ENCODE measurements at places on chromosomes 7 and 10.
A peak's percentile ranks its signal among the peaks of the same experiment; 100 is the strongest.

DNA sequence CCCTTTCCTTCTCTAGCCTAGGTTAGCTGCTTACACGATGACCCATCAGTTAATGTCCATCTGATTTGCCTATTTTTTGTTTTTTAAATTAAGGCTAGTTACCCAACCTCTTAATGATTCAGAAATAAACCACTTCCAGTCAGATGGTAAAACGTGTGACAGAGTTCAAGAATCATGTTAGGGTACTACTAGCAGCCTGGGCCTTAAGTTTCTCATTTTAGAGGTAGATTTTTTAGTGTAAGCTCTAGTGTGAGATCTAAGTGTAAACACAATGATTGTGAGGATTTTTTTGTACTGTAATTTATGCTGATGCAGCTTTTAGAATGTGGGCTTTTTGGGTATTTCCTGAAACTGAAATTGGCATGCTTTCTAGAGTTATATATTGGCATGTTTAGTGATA is 130.0 kb downstream of the CDK14 start:
- no peak for DNase-seq

GRCh38 chr7:11274074-11274473 is 300.4 kb downstream of the PHF14 start:
- DNase-seq = no peak

GRCh38 chr7:38833329-38833728 is 75.7 kb downstream of the VPS41 start:
- no peak for DNase-seq

- DNase-seq = no peak
Measured at GRCh38 chr10:91901784-91902677, 7.3 kb downstream of the FGFBP3 start.

- no peak for DNase-seq
Measured at GRCh38 chr7:33816106-33816505, 89.2 kb upstream of the BMPER start.

DNA sequence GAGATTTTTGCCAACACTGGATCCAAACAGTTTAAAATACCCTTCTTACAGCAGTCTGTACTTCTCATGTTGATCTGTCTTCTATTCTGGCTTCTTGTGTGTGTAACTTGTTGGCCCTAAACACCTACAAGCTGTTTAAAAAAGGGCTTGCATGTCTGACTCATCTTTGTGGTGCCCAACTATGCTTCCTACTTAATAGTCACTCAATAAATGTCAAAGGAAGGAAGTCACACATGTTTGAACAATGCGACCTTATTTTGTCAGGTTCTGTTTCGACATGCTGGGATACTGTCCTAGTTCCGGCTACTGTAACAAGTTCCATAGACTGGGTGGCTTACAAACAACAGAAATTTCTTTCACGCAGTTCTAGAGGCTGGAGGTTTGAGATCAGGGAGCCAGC is 9.4 kb upstream of the GRK5 start:
- DNase-seq = no peak

DNA sequence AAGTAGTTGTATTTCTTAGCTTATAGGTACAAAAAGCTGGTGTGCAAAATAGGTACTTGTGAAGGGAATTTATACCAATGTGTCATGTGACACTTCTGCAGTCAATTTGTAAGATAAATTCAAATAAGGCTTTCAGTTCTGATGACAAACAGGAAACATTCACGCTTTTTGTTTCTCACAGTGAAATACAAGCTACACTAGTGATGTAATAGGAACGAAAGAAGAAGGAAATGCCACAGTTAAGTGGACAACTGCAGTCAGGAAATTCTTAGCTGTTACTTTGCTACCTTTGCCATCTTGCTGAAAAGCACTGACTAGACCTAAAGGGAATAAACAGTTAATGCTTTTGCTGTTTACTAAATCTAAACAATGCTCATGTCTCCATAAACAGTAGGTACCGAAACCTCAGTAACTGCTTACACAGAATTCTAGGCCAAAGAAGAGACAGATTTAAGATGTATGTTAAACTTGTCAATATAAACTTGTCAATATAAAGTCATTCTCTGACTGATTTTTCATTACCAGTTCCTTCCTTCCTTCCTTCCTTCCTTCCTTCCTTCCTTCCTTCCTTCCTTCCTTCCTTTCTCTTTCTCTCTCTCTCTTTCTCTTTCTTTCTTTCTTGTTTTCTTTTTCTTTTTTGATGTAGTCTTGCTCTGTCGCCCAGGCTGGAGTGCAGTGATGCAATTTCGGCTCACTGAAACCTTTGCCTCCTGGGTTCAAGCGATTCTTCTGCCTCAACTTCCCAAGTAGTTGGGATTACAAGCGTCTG is 10.1 kb downstream of the OTUD1 start:
- no peak for DNase-seq

- no peak for DNase-seq
Measured at GRCh38 chr10:122249991-122250750, 20.9 kb upstream of the BTBD16 start.

- DNase-seq = no peak
Measured at GRCh38 chr7:45919993-45920459, 1.0 kb downstream of the IGFBP3 start.

DNA sequence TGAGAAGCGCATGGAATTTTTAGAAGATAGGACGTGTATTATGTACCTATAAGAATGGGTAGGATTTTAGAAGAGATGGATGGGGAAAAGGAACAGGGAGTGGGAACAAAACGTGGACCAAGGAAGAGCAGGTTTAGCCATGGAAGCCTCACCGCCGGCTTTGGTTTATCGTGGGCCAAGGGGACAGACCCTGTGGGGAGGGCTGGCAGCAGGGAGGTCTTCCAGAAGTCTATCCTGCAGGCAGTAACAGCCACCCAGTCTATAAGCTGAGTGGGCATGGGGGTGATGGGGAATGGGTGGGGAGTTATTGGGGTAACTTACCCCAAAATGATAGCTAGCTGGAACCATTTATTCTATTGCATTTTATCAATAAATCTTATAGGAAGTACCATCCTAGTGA is 44.9 kb downstream of the IKZF1 start:
- no peak for DNase-seq

- no peak for DNase-seq
Measured at GRCh38 chr10:91127341-91128082, 93.0 kb upstream of the PCGF5 start.

- DNase-seq = no peak
Measured at GRCh38 chr7:158245724-158246041, 341.9 kb downstream of the PTPRN2 start.

DNA sequence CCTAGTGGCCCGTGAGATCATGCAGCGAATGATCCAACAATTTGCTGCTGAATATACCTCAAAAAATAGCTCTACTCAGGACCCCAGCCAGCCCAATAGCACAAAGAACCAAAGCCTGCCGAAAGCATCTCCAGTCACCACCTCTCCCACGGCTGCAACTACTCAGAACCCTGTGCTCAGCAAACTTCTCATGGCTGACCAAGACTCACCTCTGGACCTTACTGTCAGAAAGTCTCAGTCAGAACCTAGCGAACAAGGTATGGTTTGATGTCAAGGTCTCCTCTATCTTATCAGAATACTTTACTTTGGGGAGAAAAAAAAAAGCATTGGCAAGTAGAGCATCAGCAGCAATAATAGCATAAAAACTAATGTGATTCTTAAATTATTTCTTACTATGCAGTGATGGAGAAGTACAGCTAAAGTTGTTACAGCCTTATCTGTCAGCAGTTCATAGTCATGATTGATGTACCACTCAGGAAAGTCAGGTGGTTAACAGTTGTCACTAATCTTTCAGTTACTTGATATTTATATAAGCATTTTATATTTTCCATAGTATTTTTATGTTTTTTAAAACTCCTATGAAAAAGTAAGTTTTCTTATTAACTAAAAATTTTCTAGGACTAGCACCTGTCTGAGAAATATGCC is 117.1 kb downstream of the LCOR start:
- DNase-seq = no peak

- no peak for DNase-seq
Measured at GRCh38 chr10:101066146-101066895, 4.5 kb downstream of the KAZALD1 start.

GRCh38 chr7:30596721-30597120 is 2.0 kb downstream of the GARS1 start:
- DNase-seq = no peak

DNA sequence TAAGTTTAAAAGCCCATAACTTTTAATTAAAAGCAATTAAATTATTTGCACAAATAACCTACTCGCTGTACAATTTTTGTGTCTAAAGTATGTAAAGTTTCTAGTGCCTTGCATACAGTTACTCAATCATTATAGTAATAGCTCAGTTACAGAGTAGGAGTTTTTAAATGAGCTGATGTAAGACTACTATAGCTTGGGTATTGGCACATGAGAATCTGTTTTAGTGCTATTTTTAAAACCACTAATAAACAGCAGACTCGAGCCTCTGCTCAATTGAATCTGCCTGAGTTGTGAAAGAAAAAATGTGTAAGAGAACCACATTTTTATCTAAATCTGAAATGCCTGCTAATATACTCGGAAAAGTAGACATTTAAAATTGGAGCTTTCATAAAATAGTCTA is 31.1 kb downstream of the CTNNA3 start:
- no peak for DNase-seq

- no peak for DNase-seq
Measured at GRCh38 chr7:47559306-47560220, 22.3 kb downstream of the TNS3 start.

DNA sequence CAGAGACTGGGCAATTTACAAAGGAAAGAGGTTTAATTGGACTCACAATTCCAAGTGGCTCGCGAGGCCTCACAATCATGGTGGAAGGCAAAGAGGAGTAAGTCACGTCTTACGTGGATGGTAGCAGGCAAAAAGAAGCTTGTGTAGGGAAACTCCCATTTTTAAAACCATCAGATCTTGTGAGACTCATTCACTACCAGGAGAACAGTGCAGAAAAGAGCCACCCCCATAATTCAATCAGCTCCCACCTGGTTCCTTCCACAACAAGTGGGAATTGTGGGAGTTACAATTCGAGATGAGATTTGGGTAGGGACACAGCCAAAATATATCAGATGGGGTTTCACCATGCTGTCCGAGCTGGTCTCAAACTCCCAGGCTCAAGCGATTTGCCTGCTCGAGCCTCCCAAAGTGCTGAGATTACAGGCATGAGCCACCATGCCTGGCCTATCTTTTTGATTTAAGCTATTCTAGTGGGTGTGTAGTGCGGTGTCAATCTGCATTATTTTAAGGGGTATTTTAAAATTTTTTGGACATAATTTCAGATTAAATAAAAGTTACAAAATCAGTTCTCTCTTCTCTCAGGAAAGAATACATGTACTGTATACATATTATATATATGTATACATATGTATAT is 9.0 kb upstream of the MRPS16 start:
- DNase-seq = no peak

DNA sequence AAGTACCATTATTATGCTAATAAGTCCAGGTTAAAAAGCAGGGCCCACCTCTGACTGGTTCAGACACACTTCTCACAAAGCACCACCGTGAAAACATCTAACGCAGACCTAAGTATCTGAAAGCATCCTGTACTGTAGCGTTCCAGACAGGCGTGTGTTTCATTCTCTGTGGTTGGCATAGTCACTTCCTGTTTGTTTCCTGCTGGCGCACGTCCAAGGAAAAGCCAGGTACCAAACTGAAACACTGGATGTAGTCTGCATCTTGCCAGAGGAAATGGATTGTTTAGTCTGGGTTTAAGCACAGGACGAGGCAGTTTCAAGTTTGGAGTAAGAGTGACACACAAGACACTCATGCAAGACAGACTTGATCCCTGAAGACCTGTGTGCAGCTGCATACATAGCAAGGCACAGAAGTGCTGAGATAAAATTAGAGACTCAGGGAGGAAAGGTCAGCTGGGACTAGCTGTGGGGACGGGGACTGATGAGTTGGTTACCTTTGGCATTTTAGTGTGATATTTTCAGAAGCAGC is 23.3 kb downstream of the BPGM start:
- peak; percentile 75 for DNase-seq

DNA sequence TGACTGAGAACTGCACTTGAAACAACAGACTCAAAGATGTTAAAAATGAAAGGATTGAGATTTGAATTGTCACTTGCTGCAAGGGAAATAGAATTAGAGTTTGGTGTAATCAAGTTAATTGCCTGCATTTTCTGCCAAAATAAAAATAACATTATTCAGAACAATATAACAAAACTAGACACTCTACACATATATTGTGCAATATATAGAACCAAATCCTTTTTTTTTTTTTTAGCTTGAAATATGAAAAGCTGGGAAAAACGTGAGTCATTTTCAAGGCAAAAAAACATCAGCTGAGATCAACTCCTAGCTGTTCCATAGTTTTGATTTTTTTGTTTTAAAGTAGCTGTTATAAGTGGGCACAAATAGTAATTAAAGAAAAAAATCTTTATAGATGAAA is 561.5 kb downstream of the DNAJB9 start:
- DNase-seq = no peak

- DNase-seq = no peak
Measured at GRCh38 chr10:43395571-43396060, 13.4 kb downstream of the HNRNPF start.

DNA sequence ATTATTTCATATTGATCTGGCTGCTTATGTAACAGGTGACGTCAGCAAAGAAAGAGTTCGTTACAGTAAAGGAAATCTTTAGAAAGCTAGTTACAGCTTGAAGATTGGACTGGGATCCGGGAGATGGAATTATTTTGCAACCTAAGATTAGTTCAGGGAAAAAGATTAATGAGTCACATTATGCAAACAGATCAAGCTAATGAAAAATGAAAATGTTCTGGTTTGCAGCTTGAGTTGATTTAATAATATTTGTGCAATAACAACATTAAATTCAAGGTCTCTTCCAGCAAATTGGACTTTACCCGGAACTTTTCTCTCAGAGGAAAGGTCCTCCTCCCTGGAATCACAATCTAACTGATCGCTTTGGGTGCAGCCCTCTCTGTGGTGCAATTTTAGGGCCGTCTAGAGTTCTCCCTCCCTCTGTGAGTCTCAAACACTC is 119.5 kb downstream of the OTUD1 start:
- no peak for DNase-seq

DNA sequence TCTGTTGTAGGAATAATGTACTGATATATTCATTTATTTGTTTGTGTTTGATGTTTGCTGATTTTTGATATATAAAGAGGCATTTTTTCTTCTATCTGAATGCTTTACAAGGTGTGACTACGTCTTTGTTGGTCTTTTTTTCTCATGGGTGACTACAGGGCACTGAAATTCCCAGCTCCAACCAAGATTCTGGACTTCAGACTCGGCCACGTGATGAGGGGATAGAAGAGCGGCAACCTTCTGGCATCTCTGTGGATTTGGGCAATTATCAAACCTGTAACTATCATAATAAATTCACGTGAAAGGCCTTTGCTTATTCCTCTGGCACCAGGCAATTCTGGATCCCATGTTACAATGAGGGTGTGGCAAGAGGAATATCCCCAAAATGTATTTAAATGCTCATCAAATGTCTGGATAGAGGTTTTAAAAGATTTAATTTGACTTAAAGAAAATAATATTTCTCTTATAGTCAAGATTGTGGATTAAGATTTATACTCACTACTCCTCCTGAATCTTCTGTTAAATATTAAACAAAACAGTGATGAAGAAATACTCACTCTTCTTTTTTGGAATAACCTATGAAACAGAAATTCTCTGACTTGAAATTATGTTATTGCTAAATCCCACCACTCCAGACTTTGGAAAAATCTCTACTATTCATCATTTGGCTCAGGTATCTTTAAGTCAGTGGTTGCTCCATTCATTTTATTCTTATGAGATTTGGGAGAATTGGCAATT is 276.3 kb downstream of the GPR37 start:
- no peak for DNase-seq

Measured in activated naive CD4-positive, alpha-beta T cell (primary cell).